ENCODE measurements at places on chromosomes 4 and X. TPM values are rescaled to one million over a fixed set of nuclear protein-coding genes. Genes with fewer than 3 reads are reported as not detected.

DNA sequence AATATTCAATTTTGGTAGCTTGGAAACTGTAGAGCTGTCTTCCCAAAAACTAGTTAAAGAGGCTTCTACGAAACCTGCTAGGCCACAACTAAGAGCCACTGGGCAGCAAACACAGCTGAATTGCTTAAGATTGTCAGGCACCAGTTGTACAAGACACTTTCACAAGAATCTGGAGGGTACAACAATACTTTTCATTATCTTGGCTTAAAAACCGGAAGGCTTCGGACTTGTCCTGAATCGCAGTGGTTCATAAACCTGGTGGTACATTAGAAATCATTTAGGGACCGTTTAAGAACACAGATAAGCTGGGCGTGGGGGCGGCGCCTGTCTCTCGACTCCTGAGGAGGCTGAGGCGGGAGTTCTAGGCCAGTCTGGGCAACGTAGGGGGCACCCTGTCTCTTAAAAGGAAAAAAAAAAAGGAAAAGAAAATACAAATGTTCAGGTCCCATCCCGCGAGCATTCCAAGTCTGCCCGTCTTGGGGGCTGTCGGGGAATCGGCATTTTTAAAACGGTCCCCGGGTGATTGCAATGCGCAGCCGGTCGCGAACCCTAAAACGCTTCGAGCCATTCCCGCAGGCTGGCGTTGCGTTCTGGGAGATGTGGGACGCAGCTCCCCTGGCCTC is 763 bp downstream of the PYURF start:
- no peak for DNase-seq

The RS1 gene
- polyA plus RNA-seq, result not detected

GRCh38 chr4:2931512-2932301 is 31.5 kb downstream of the NOP14 start:
- no peak for DNase-seq

- no peak for DNase-seq
These were observed 29.1 kb downstream of the CENPE start for GRCh38 chr4:103168993-103169392.

GRCh38 chr4:102338405-102338804 is 6.9 kb downstream of the SLC39A8 start:
- DNase-seq, result no peak

DNA sequence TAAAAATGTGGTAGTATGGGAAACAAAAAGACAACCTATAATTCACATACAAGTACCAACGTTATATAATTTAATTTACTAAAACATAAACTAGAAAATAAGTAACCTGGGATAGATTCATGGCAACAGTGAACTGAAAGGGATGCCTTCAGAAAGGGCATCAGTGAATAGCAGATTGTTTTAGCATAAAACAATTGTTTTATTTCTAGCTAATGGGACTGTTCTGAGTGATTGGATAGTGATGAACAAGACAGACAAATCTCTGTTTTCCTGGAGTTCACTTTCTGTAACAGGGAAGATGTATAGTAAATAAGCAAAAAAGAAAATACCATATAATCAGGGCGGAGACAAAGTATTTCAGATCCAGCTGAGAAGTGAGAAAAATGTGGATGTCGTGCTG is 379.1 kb upstream of the SPOCK3 start:
- DNase-seq, result no peak

- DNase-seq, result no peak
These were observed 23.3 kb downstream of the ZNF280C start for GRCh38 chrX:130245441-130245840.

DNA sequence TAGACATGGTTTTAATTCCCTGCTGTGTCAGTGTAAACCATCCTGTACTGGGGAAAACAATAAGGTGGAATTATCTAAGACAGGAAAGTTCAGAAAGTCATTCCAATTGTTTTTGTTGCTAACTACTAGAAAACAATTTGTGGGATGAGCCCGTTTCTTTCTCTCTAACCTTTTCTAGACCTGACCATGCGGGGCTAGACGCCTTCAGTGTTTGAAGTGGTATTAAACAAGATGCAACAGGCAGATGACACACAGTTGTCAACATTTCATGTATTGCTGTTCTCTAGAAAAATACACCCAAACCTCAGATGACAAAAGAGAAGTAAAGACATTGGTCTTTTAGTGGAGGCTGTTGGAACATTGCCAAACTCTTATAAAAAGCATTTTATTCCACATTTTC is 105.7 kb downstream of the FRAS1 start:
- no peak for DNase-seq

- DNase-seq, result no peak
These were observed 86.0 kb downstream of the ATG4A start for GRCh38 chrX:108177351-108178142.

The MTMR8 gene
- 2.8 TPM for polyA plus RNA-seq

The MXRA5 gene
- polyA plus RNA-seq, result 10.0 TPM

The VCX3B gene
- polyA plus RNA-seq, result not detected

The PSMD10 gene
- 61.9 TPM for polyA plus RNA-seq

DNA sequence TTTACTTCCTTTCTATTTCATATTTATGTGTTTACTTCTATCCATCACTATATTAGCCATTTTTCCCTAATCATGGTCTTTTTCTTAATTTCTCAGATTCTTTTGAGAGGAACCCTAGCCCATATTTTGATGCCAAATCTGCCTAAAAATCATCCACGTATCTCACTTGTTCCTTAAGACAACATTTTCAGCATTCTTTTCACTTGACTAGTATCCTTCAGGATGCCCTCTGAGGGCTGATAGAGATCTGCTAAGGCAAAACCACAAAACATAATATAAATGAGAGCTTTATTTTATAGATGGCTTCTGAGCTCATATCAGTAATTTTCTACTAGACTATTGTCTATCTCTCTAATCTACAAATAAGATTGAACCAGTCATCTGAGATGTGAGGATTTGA is 341.9 kb downstream of the GPM6A start:
- no peak for DNase-seq

- DNase-seq, result no peak
These were observed 5.2 kb upstream of the ARX start for GRCh38 chrX:25020905-25021449.

DNA sequence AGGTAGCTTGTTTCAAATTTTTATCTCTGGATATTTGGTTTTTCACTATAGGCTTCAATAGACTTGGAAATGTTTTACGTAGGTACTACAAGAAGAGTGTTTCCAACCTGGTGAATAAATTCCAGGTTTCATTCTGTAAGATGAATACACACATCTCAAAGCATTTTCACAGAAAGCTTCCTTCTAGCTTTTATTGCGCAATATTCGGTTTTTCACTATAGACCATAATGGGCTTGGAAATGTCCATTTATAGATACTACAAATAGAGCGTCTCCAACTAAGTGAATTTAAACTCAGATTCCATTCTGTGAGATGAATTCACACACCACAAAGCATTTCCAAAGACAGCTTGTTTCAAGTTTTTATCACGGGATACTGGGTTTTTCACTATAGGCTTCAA is 857.7 kb upstream of the HS3ST1 start:
- no peak for DNase-seq

Data from left renal pelvis (tissue), 4 donors.